Occipital lobe (tissue), 3 donors: ENCODE measurements at places on chromosomes 1 and 21.

- DNase-seq, result no peak
These were observed 82.9 kb upstream of the ACTL8 start for GRCh38 chr1:17672226-17672625.

DNA sequence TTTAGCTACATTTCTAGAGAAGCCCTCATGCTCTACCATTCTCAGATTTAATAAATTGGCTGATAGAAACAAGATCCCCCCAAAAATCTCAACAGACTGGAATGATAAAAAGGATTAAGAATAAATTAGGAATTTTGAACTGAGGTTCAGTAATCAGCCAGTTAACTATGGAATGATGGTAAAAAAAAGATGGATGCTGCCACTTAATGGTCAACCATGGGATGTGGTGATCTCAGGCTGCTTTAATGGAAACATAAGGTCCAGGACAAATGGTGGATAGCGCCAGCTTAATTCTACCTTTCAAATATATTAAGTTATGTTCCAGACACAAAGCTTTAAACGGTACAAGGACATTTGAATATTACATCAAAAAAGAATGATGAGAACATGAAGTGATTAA is 49.9 kb downstream of the CCN1 start:
- no peak for DNase-seq

DNA sequence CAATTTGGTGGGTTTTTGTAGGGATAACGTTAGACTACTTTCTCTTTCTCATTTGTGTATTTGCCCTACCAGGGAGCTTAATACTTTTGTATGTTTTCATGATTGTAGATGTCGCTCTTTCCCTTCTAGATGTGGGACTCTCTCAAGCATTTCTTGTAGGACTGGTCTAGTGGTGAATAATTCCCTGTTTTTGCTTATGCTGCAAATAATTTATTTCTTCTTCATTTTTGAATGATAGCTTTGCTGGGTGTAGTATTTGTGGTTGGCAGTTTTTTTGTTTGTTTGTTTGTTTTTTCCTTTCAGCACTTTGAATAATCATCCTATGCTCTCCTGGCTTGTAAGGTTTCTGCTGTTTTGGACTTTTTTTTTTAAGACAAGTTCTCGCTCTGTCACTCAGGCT is 22.5 kb upstream of the TTC22 start:
- DNase-seq, result no peak

- DNase-seq, result peak; percentile 78
These were observed at the start of gene SLC35A3 for GRCh38 chr1:99969729-99970621. SLC35A3 (plus strand) TSS chr1:99969996; CDS start chr1:99993555, 23,559 bp downstream.

DNA sequence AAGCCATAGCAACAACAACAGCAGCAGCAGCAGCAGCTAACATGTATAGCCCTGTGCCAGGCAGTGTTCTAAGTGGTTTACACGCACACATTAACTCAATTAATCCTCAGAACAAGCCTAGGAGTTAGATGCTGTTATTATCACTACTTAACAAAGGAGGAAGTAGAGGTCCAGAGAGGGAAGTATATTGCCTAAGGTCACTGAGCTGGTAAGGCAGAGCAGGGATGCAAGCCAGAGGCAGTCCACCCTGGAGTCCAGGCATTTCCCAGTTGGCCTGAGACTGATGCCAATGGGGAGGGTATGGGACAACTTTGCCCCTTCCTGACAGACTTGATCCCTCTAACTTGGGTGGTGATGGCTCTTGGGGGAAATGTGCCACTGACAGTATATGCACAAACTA is 6.8 kb downstream of the CDC14A start:
- no peak for DNase-seq

GRCh38 chr1:41440321-41441085 is 44.0 kb downstream of the EDN2 start:
- DNase-seq, result no peak

DNA sequence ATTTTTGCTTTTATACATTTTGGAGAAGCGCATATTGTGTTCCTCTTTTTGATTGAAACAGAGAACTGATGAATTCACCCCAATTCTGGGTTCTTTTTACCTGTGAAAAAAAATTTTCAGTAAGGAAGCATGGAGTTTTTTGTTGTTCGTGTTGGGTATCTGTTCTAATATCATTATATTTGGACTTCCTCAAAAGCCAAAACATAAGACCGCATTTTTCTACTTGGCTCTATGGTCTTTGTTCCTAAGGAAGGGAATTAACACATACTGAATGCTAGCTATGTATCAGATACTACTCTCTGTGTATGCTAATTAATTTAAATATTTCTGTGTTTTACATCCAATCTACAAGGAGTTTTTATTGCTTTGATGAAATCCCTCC is 12.9 kb downstream of the EPB41 start:
- no peak for DNase-seq

DNA sequence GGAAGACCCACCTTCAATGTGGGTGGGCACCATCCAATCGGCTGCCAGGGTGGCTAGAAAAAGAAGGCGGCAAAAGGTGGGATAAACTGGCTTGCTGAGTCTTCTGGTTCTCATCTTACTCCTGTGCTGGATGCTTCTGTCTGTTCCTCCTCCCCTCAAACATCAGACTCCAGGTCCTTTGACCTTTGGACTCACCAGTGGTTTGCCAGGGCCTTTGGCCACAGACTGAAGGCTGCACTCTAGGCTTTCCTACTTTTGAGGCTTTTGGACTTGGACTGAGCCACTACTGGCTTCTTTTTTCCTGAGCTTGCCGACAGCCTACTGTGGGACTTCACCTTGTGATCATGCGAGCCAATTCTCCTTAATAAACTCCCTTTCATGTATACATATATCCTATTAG is 55.9 kb downstream of the VCAM1 start:
- DNase-seq, result no peak

- no peak for DNase-seq
These were observed 47.6 kb downstream of the TYW3 start for GRCh38 chr1:74780594-74780993.

DNA sequence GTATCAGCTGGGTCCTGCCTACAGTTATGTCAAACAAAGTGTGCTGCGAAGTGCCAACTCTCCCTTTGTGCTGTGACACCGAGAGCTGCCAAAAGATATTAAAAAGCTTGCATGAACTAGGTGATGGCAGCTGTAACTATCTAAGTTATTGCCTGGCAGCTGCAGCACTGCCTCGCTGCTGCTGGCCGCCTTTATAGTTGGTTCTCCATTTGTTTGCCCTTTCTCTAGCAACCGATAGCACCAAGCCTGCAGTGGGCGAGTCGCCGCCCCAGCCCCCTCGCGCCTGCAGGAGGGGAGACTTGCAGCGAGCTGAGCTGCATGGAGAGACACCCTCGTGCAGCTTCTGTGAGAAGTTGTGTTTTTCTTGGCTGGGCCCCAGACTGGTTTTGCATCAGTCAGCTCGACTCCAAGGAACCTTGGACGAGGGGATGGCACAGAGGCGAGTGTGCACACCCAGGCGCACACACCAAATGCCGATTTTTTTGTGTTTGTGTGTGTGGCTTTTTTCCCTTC is 330.6 kb downstream of the RPS6KC1 start:
- DNase-seq, result peak; percentile 41

DNA sequence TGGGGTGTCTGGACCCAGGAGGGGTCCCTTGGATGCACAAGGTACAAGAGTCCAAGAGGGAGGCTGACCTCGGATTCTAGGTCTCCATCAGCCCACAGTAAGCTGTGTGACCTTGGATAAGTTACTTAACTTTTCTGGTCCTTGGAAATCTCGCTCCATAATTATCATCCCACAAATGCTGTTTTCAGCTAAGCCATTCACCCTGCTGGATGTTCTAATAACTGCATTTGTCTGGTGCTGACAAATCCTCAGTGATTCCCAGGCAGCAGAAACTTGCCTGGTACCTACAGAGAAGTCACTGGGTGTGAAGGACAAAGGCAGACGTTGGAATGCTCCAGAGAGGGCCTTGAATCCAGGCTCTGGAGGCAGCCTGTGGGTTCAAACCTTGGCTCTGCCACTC is 89.7 kb downstream of the IGSF21 start:
- DNase-seq, result no peak

DNA sequence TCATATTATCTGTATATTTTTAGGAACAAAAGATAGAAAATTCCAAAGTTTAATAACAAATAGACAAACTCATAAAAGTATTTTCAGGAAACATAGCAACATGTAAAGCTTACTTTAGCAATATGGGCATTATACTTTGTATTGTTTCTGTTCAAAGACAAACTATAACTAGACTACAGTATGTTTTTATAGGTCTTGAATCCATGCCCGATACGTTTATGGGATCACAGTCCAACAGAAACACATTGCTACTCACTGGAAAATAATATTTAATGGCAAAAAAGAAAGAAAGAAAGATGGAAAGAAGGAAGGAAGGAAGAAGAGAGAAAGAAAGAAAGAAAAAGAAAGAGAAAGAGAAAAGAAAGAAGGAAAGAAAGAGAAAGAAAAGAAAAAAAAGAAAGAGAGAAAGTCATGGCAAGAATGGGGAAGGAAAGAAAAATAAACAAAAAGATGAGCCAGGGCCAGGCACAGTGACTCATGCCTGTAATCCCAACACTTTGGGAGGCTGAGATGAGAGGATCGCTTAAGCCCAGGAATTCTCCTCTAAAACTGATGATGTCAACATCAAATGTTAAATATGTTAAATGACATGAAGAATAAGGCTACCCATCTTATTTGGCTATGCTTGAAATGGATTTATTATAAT is 32.7 kb downstream of the TM2D1 start:
- no peak for DNase-seq

GRCh38 chr1:42983693-42984092 is 25.0 kb upstream of the SLC2A1 start:
- DNase-seq, result no peak

DNA sequence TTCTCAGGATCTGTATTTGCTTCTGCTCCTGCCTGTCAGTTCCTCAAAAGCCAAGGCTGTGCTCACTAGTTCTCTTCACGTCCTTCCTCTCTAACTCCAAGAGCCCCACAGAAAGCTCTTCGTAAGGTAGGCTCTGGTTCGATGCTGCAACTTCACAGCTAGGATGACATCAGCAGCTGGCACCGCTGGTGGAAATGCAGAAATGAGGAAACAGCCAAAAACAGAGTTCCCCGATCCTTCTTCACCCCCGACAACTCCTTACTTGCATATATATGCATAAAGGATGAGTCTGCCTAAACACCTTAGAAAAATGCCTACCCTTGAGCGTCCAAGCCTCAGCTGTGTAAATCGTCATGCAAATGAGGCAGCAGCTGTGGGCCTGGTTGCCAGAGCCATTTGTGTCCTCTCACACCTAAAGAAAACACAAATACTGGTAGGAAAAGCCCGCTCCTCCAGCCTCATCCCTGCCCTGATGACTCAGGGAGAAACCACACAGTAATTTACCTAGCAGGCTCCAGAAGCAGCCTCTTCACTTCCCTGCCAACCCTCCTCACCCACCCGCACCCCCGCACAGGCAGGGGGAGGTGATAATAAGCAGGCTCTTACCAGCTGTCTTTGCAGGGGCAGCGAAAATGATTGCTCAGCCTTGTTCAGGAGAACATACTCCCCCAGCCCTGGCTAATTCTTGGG is 28.2 kb downstream of the BATF3 start:
- DNase-seq, result peak; percentile 67

GRCh38 chr1:234823191-234824176 is 213.5 kb upstream of the IRF2BP2 start:
- no peak for DNase-seq

- DNase-seq, result no peak
These were observed 4.4 kb downstream of the TMEM200B start for GRCh38 chr1:29119121-29119929.

DNA sequence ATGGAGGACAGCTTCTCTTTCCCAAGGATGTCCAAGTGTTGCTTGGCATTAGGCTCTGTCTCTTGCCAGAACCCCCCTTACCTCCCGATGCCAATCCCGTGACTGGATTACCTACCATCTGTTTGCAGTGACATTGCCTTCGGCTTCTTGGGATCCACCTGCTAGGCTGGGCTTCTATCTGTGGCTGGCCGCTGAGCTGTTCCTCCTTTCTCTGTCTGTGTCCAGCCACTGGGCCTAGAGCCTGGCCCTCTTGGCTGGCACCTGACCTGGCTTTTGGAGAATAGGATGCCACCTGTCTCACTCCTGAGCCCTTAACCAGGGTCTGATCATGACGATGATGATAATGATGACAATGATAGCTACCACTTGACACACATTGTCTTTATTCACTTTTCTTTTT is 41.6 kb upstream of the STUM start:
- no peak for DNase-seq

DNA sequence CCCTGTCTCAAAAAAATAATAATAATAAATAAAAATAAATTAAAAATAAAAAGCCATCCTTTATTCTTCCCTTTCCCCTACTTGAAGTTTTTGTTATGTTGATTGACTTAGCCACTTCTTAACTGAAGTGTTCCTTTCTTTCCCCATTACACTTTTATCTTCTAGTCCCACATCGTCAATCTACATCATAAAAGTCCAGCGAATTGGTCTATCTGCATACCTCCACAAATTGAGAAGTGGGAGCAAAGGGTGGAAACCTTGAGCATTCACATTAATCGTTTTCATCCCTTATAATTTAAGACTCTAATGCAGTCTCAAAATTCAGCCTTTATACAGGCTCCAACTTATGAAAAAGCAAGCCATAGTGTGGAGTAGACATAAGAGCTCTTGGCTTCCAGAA is 6.5 kb upstream of the ZYG11A start:
- DNase-seq, result no peak

- DNase-seq, result no peak
These were observed 138.9 kb upstream of the ERG start for GRCh38 chr21:38637161-38637560.

GRCh38 chr21:44878053-44878982 is 4.8 kb upstream of the PTTG1IP start:
- no peak for DNase-seq

DNA sequence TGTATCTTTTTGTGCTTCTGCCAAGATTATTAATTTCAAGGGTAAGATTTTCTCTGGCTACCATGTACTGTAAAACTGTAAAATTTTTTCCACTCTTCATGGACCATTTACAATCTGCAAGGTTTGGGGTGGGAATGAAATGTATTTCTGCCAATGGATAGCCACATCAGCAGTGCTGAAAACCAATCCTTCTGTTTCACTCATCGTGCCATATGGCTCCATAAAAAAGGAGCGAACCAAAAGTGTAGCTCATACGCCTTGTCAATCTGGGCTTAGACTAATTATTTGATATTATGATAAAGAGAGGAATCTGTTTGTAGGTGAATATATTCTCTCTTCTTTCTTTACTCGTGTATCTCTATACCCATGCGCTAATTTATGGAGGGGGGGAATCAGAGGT is 3.0 kb upstream of the SLC44A5 start:
- DNase-seq, result no peak

- no peak for DNase-seq
These were observed 22.7 kb upstream of the ACTL8 start for GRCh38 chr1:17732475-17732874.

DNA sequence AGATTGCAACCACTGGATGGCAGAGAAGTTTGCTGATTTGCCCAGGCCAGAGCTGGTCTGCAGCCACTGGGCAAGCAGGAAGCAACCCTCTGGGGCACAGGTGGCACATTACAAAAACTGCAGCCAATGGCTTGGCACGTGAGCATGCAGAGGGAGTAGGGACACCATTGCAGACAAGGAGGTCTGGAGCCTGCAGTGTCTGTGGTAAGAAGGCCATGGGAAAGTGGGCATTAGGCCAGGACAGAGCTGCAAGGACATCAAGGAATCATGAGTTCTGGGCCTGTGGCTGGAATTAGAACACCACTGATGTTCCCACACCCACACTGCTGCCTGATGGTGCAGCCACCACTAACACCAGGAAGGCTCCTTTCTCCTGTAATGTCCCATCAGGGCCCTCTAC is 113.0 kb downstream of the TSEN15 start:
- DNase-seq, result no peak

- DNase-seq, result no peak
These were observed 171.1 kb downstream of the DAB1 start for GRCh38 chr1:57252597-57253294.

GRCh38 chr1:226001963-226002666 is 3.0 kb upstream of the SDE2 start:
- DNase-seq, result peak; percentile 51
